ENCODE measurements at places on chromosomes 13 and 19.

DNA sequence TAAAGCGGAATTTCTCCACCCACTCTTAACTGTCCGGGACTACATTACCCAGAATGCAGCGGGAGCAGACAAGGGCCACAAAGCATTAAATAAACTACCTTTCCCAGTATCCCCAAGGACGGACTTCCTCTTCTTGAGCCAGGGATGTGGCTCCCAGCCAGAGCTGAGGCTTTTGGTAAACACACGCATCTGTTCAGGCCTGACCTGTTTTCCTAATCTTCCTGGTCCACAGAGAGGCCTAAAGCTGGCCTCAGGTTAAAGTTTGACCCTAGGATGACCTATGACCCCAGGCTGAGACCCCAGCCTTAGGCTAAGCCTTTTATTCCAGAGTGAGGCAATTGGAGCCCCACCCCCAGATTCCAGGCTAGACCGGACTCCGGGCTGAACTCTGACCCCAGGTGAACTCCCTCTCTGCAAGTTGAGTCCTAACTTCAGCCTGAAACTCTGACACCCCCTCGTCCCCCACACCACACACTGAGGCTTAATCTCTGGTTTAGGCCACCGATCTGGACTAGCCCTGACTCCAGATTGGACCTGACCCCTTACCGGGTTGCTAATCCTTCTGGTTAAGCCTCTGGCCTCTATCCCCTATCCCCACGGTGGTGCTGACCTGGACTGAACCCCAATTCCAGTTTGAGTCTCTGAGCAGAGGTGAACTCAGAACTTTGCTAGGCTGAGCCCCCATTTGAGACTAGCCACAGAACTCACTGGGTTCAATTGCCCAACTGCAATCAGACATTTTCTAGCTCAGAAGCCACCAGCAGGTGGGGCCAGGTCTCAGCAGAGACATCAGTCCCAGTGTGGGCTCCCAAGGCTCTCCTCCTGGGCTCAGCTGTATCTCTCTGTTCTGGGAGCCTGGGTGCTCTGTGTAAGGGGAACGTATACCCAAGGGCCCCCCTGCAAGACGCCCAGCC is 750 bp upstream of the GPR108 start:
- peak; percentile 40 for DNase-seq

DNA sequence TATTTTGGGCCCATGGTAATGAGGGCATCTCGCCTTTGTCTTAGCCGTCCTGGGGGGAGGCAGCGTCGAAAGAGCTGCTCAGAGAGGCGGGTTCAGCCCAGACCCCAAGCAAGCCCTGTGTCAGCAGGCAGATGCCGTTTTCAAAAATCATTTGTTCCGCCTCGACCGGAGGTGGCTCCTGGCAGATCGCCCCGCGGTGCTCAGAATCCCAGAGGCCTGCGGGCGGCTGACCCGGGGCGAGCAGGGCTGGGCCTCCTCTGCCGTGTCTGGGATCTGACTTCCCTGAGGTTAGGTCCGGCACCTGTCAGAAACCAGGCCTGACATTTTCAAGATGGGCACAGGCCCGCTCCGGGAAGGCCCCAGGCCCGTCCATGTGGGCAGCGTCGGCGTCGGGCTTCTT is 36.1 kb downstream of the CRTC1 start:
- DNase-seq, result no peak

- no peak for DNase-seq
These were observed 405.1 kb downstream of the DLEU7 start for GRCh38 chr13:50438351-50438750.

GRCh38 chr13:32032759-32033158 is 1.2 kb downstream of the FRY start:
- DNase-seq, result peak; percentile 37

GRCh38 chr19:3606174-3606689 is 443 bp downstream of the TBXA2R start:
- peak; percentile 7 for DNase-seq

- DNase-seq, result no peak
These were observed 39.8 kb upstream of the EHD2 start for GRCh38 chr19:47673426-47673825.

DNA sequence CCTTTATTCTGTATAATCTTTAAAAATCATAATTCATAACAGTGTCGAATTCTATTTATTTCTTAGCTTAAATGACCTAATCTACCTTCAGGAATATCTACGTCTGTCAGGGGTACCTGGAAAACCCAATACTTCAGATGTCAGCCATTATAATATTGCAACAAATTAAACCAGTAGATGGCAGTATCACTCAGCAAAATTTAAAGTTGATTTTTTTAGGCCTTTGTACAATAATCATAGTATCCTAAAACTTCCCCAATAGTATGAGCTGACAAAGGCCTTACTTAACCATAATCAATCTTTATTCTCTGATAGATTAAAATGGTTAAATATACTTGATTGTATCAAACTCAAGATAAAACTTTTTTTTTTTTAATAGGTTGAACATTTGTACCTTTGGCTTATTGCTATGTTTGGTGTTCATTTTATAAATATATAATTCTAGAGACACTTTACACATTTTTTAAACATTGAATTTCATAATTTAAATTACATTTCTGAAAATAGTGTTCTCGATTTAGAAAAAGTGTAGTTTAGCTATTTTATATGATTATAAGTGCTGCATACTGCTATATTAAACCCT is 830.2 kb upstream of the SPRY2 start:
- no peak for DNase-seq

DNA sequence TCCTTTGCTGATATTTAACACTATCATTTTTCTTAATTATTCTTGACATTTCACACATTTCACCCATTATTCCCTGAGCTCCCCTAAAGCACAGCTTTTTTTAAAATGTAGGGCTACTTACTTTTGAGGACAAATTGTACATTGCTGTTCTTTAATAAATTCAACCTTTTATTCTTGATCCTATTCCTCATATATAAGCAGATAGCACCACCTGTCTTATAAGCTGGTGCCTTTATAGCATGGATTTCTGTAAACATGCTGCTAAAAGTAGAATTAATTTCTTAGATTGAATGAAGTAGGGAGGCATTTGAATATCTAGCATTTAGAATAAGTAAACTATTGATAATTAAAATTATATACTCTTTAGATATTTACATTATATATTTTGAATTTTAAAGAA is 603.4 kb upstream of the PCDH9 start:
- no peak for DNase-seq

DNA sequence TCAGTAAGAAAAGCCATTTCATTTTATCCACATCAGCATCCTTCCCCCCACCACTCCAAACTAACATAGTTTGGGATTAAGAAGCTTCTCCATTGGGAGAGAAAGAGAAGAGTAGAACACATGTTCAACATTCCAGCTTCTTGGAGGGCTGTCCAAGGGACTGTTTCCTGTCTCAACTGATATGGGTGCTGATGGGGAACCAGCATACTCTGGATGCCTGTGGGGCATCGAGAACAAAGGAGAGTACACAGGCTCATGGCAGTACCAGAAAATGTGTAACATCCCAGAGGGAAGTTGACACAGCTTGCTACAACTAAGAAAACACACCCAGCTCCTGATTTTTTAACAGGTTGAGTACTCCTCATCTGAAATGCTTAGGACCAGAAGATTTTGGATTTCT is 24.7 kb downstream of the SUCLA2 start:
- DNase-seq, result no peak

- DNase-seq, result no peak
These were observed 11.7 kb downstream of the DACT3 start for GRCh38 chr19:46648961-46649960.

DNA sequence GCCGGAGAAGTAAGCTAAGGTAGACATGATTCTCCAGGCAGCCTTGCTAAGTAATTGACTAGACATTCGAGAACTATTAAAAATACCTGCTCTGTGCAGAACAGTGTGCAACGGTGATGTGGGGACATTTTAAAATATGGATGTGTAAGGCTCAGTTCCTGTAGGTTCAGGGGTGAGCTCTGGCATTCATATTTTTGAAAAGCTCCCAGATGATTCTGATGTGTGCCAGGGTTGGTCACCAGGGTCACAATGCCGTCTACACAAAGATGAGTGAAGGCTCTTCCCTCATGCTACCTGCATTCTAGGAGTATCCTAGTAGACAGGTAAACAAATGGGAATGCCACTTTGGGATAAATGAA is 702 bp upstream of the EPSTI1 start:
- no peak for DNase-seq

GRCh38 chr19:18519962-18520847 is 1.7 kb downstream of the ELL start:
- peak; percentile 65 for DNase-seq

DNA sequence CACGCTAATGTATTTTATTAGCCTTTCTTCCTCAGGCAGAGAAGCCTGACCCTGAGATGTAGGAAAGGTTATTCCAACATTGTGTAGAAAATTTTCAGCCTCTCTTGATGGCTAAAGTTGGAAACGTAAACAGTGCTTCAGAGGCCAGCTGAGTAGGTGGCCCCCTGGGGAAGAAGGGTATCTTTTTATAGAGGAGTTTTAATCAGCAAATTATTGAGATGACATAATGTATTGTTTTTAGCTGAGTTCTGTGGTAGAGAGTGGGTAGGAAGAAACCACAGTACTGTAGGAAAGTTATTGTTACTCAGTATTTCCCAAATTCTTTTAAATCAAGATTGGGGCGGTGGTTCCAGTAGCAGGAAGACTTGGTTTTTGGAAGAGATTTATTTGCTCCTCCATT is 268.8 kb downstream of the DLEU7 start:
- DNase-seq, result no peak

GRCh38 chr19:2494447-2495129 is 18.7 kb downstream of the GADD45B start:
- DNase-seq, result peak; percentile 47

GRCh38 chr19:57566396-57567265 is 7.0 kb upstream of the ZNF550 start:
- peak; percentile 7 for DNase-seq

DNA sequence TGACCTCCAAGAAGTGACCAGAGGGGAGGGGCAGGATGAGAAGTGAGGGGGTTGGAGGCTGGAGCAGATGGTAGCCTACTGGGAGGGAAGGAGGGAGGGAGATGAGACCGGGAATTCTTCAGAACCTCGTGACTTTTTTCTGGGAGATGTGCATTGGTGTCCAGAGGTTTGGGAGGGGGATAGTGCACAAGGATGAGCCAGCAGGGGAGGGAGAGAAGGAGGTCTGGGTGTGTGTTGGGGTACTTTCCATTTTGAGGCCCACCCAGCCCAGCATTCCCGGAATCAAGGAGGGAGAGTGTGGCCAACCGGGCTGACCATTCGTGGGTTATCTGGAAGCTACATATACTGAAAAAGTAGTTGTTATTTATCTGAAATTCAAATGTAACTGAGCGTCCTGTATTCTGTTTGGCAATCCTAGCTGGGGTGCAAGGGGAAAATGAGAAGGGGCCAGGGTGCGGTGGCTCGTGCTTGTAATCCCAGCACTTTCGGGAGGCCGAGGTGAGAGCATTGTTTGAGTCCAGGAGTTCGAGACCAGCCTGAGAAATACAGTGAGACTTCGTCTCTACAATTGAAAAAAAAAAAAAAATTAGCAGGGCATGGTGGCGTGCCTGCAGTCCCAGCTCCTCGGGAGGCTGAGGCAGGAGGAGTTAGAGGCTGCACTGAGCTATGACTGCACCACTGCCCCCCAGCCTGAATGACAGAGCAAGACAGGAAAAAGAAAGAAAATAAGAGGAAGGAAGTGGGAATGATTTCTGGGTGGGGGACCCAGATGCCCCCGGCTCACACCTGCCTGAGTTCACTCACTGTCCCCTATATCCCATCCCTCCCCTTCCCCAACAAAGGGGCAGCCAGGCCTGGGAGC is 4.4 kb upstream of the C3 start:
- DNase-seq, result no peak

- DNase-seq, result no peak
These were observed 1.4 kb upstream of the BST2 start for GRCh38 chr19:17406887-17407196.

DNA sequence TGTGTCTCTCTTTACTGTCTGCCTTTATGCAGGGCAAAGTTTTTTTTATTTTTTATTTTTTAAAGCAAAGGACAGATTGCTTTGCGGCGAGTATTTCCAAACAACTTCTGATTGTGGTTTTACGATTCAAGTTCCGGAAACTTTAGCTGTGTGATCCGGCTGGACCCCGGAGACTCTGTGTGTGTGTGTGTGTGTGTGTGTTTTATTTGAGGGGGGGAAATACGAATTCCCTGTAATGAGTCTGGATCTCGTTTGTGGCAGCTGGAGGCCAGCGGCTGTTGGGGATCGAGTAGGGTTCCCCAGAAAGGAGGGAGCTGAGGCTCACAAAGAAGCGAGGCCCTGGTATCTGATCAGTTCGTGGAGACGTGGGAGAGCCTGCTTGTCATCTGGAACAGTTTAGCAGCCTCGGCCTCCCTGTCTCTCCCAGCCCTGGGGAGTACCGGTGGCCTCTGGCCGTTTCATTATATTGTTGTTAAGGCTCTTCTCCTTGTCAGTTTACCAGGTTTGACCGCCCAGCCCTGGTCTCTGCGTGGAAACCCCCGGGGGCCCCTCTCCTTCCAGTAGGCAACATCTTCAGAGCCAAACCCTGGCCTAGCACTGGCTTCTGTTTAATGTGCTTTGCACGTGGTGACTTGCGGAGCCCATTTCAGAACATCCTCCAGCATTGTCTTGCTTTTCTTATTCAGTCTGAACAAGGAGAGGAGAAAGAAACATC is 1.3 kb downstream of the FARP1 start:
- peak; percentile 73 for DNase-seq

GRCh38 chr13:20190481-20191310 is 2.0 kb downstream of the GJB2 start:
- DNase-seq, result no peak

DNA sequence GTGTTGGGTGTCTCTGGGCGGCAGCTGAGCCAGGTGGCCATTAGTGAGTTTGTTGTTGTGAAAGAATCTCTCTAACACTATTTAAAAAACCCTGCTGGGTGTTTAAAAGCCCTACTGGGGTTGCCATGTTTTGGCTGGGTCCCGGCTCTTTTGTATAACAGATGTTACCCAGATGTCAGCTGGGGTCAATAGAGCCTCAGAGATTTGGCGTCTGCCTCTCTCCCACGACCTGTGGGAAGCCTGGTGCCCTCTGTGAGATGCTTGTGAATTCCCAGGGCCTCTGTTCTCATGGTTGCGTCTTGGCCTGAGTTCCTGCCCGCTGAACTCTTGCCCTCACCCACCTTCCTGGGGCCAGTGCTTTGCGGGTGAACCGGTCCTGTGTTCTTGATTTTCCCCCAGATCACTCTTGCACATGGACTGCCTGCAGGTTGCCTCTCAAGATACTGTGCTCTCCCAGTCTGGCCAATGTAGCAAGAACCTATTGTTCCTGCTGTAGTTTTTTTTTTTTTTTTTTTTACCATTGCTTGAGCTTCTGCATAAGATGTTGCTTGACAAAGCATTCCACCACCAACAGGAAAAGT is 9.5 kb downstream of the NFILZ start:
- no peak for DNase-seq

Data from DMS79 treated with DMSO at 0.1 percent for 48 hours (cell line).